Naive B cell (primary cell): ENCODE measurements at places on chromosomes 6 and 20.
A peak's percentile ranks its signal among the peaks of the same experiment; 100 is the strongest.

GRCh38 chr6:38116248-38116647 lies 296.7 kb downstream of the ZFAND3 start:
- peaks cover 8% of the 10 kb centered on the region for H3K36me3 ChIP-seq
- no peak overlapping the region for H3K4me3 ChIP-seq
- H3K4me1 ChIP-seq: no peaks in the 10 kb centered on the region

GRCh38 chr6:2764610-2765165 lies 505 bp upstream of the WRNIP1 start:
- peak overlapping the region; percentile 96 for H3K4me3 ChIP-seq
- DNase-seq: peak; percentile 62
- peaks cover 33% of the 10 kb centered on the region for H3K4me1 ChIP-seq
- H3K36me3 ChIP-seq: peaks cover 5% of the 10 kb centered on the region
- H3K27ac ChIP-seq: peak overlapping the region; percentile 99
- no peaks in the 10 kb centered on the region for H3K27me3 ChIP-seq

DNA sequence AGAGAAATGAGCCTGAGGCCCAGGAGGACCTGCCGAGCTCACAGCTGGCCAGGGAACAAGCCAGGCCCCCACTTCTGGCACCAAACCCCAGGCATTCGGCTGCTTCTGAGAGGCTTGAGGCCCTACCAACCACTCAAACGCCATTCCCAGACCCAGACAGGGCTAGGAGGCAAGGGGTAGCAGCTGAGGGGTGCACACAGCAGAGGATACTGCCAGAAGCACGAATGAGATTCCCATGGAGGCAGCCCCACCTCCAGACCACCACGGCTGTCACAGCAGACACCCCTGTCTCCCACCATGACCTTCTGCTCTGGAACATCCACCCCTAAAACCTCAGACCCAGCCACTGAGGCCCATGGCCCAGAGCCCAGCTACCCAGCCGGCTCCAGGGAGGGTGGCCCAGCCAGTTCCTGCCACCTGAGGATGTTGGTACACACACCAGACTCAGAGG lies 36.1 kb downstream of the NTSR1 start:
- H3K36me3 ChIP-seq: no peaks in the 10 kb centered on the region
- H3K27me3 ChIP-seq: peaks cover 26% of the 10 kb centered on the region
- H3K4me3 ChIP-seq: no peak overlapping the region
- peaks cover 11% of the 10 kb centered on the region for H3K4me1 ChIP-seq
- DNase-seq: no peak

DNA sequence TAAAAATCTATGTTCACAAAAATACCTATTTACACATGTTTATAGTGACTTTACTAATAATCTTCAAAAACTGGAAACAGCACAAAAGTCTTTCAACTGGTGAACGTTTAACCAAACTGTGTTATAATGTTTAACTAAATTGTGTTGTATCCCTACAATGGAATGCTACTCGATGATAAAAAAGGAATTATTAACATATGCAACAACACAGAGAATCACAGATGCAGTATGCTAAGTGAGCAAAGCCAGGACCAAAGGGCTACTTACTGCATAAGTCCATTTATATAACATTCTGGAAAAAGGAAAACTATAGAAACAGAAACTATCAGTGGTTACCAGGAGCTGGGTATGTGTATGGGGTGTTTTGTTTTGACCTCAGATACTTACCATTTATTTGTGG lies 602.2 kb upstream of the BTBD3 start:
- DNase-seq: no peak
- no peak overlapping the region for H3K27ac ChIP-seq
- H3K4me3 ChIP-seq: no peak overlapping the region
- no peaks in the 10 kb centered on the region for H3K36me3 ChIP-seq
- H3K27me3 ChIP-seq: no peaks in the 10 kb centered on the region

DNA sequence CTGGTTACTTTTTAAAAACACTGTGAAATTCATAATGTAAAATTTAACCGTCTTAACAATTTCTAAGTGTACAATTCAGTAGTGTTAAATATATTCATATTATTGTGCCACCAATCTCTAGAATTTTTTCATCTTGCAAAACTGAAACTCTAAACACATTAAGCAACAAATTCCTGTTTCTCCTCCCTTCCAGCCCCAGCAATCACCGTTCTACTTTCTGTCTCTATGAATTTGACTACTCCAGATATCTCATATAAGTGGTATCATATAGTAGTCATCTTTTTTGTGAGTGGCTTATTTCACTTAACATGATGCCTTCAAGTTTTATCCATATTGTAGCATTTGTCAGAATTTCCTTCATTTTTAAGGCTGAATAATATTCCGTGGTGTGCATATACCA lies 44.7 kb downstream of the RSPH3 start:
- H3K27ac ChIP-seq: no peak overlapping the region
- no peaks in the 10 kb centered on the region for H3K27me3 ChIP-seq
- DNase-seq: no peak
- no peak overlapping the region for H3K4me3 ChIP-seq
- H3K4me1 ChIP-seq: peaks cover 19% of the 10 kb centered on the region
- H3K36me3 ChIP-seq: no peaks in the 10 kb centered on the region

DNA sequence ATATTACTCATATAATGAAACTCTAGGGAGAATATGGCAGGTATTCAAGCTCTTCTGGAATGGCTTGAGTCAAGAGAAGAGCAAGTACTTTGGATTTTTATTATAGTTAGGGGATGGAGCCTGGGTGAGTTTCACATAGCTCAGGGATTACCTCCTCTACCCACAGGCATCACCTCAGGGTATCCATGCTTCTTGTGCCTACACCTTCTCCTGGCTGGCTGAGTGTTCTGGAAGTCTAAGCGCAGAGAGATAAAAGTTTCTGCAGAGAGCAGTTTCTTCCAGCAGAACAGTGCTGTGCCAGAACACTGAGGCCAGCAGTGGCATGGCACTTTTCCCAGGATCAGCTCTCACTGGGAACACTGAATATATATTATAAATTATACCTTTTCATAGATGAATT lies 199.7 kb upstream of the KCNQ5 start:
- no peak overlapping the region for H3K4me3 ChIP-seq
- H3K4me1 ChIP-seq: peaks cover 4% of the 10 kb centered on the region
- DNase-seq: no peak

GRCh38 chr6:54085047-54085446 lies 26.2 kb upstream of the MLIP start:
- H3K4me3 ChIP-seq: no peak overlapping the region
- DNase-seq: no peak
- H3K27ac ChIP-seq: no peak overlapping the region
- no peaks in the 10 kb centered on the region for H3K36me3 ChIP-seq
- H3K4me1 ChIP-seq: no peaks in the 10 kb centered on the region

DNA sequence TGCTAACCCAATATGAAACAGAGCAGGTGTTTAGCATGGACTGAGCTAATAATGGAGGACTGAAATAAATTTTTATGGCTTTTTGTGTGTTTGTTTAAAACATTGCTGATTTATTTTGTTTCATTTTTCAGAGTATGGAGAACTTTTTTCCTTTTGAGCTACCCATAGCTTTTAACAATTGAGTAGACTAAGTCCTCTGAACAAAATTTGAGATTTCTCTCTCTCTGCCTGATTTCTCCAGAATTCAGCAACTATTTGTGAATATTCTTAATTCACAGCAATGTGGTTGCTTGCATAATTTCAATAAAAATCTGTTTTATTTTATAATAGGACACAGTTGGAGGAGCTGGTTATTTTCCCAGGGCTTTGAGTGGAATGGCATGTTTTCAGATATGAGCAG lies 103.7 kb downstream of the TPBG start:
- H3K27me3 ChIP-seq: no peaks in the 10 kb centered on the region
- no peaks in the 10 kb centered on the region for H3K36me3 ChIP-seq
- H3K4me1 ChIP-seq: no peaks in the 10 kb centered on the region
- no peak overlapping the region for H3K4me3 ChIP-seq
- DNase-seq: no peak
- H3K27ac ChIP-seq: no peak overlapping the region

- peaks cover 10% of the 10 kb centered on the region for H3K27me3 ChIP-seq
- DNase-seq: no peak
- no peak overlapping the region for H3K4me3 ChIP-seq
- H3K27ac ChIP-seq: no peak overlapping the region
- H3K36me3 ChIP-seq: no peaks in the 10 kb centered on the region
Measured at GRCh38 chr6:170446841-170447560, 106.1 kb downstream of the PSMB1 start.

DNA sequence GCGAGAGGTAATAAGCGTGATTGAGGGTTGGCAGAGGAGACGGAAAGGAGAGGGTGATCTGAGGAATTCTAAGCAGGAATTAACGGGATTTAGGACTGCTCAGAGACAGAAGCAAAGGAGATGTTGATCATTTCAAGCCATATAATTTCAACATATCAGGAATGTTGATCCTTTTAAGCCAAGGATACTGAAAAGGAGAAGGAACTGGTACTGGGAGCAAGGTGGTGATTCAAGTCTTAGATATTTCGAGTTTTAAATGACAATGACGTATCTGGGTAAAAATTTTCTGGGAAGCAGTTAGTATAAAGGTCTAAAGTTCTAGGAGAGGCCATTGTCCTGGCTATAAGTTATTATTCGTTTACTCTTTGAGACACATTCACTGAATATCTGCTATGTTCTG lies 91.3 kb upstream of the OGFRL1 start:
- H3K36me3 ChIP-seq: peaks cover 4% of the 10 kb centered on the region
- no peak for DNase-seq
- no peak overlapping the region for H3K27ac ChIP-seq
- H3K4me1 ChIP-seq: peaks cover 8% of the 10 kb centered on the region
- no peak overlapping the region for H3K4me3 ChIP-seq

DNA sequence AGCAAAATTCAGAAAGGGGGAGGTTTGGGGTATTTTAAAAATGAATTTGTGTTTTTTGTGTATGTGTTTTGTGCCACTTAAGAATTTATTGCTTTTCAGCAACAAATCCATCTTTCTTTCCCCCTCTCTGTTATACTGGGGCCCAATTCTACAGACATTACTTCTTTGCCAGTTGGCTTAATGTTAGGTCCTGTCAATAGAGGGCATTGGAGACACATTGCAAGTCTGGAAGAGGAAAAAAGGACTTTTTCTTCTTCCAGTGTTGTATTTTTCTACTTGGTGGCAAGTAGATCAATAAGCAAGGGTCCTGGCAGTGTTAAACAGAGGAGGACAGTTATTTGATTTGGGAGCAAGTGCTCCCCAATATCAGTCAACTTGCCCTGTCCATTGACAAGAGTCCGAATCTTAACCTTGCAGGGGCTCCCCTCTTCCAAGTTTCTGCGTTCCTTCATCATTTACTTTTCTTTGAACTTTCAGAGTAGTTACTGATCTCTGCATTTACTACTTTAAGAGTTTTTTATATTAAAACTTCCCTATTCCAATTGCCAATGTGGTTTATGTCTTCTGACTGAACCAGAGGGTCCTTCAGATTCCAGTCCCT lies 23.4 kb downstream of the SCML4 start:
- no peak overlapping the region for H3K27ac ChIP-seq
- H3K4me3 ChIP-seq: no peak overlapping the region
- peaks cover 8% of the 10 kb centered on the region for H3K36me3 ChIP-seq

GRCh38 chr6:50270415-50270814 lies 220.7 kb upstream of the DEFB112 start:
- no peaks in the 10 kb centered on the region for H3K36me3 ChIP-seq
- no peak overlapping the region for H3K4me3 ChIP-seq
- no peak for DNase-seq
- no peaks in the 10 kb centered on the region for H3K4me1 ChIP-seq

DNA sequence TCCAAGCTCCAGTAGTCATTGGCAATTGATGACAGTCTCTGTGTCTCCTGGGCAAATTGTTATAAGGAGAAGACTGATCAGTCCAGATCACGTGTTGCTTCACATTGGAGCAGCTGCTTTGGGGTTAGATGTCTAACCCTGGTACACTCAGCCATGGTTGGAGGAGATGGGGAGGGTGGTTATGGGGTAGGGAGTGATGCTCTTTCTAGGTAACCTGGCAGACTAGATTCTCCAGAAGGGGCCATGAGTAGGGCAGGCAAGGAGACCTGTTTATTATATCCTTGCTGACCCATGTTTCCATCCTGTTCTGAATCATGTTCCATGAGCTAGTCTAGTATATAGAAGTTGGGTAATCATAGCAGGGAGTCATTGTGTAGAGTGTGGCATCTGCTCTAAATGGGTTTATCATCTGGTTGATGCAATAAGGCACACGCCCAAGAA lies 50.8 kb upstream of the BACH2 start:
- H3K4me3 ChIP-seq: no peak overlapping the region
- H3K4me1 ChIP-seq: peaks cover 50% of the 10 kb centered on the region
- no peak overlapping the region for H3K27ac ChIP-seq
- H3K36me3 ChIP-seq: peaks cover 8% of the 10 kb centered on the region
- DNase-seq: no peak
- no peaks in the 10 kb centered on the region for H3K27me3 ChIP-seq

- H3K27me3 ChIP-seq: no peaks in the 10 kb centered on the region
- peaks cover 34% of the 10 kb centered on the region for H3K4me1 ChIP-seq
- H3K4me3 ChIP-seq: peak overlapping the region; percentile 90
- peak overlapping the region; percentile 93 for H3K27ac ChIP-seq
Measured at GRCh38 chr20:23360531-23360930, 1.5 kb upstream of the GZF1 start.

- peaks cover 8% of the 10 kb centered on the region for H3K36me3 ChIP-seq
- no peak overlapping the region for H3K4me3 ChIP-seq
- H3K27me3 ChIP-seq: peaks cover 64% of the 10 kb centered on the region
- H3K4me1 ChIP-seq: no peaks in the 10 kb centered on the region
- no peak for DNase-seq
Measured at GRCh38 chr6:25732468-25733198, 21.9 kb upstream of the SLC17A4 start.

GRCh38 chr6:9095729-9096128 lies 660.4 kb upstream of the SLC35B3 start:
- no peak for DNase-seq
- no peaks in the 10 kb centered on the region for H3K27me3 ChIP-seq
- no peaks in the 10 kb centered on the region for H3K36me3 ChIP-seq
- H3K4me1 ChIP-seq: no peaks in the 10 kb centered on the region
- no peak overlapping the region for H3K4me3 ChIP-seq

DNA sequence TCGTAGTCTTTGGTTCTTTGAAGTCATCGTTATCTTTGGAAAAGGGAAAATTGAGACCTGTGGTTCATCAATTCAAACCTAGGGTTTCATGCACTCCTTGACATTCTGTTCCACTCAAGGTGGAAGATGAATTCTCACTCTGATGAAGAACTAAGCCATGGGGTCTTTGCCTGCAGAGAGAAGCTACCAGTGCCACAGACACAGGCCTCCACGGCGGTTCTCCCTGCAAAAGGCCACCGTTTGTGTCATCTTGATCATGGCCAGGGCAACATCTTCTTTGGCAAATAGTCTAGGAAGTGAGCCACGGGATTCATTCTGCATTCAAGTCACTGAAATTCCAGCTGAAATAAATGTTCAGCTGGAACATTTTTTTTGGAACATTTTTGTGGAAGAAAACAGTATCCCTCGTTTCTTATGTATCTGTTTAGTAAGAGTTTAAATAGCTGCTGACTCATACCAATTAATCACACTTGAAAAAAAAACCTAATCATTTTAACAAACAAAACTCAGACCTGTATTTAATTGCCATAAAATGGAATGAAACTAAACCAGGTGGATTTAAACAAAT lies 206.0 kb upstream of the FOXQ1 start:
- H3K4me3 ChIP-seq: no peak overlapping the region
- peaks cover 12% of the 10 kb centered on the region for H3K36me3 ChIP-seq
- H3K27me3 ChIP-seq: peaks cover 14% of the 10 kb centered on the region
- H3K4me1 ChIP-seq: no peaks in the 10 kb centered on the region
- no peak overlapping the region for H3K27ac ChIP-seq
